ENCODE measurements at places on chromosomes 7 and 10.

GRCh38 chr10:22649390-22649841, 65.0 kb downstream of the PIP4K2A start:
- no peak for DNase-seq

GRCh38 chr7:157407512-157408257, 70.9 kb downstream of the DNAJB6 start:
- DNase-seq = no peak

GRCh38 chr10:86506499-86506898, 15.1 kb downstream of the WAPL start:
- no peak for DNase-seq

- DNase-seq = no peak
Measured at GRCh38 chr7:151429237-151429559, 10.7 kb downstream of the CRYGN start.

DNA sequence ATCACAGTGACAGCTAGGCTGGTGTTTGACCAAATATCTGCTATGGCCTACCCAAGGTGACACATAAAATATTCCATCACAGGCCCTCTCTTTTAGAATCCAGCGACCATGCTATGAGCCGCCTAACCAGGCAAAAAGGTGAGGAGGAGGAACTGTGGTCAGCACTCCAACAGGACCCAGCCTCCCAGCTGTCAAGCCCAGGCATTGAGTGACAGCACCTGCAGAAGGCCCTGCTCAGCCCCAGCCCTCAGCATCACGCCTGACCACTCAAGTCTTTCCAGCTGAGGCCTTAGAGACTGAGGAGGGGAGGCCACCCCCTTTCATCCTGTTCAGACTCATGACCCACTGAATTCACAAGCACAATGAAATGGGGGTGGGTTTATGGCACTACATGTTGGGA, 43.0 kb downstream of the CXCL12 start:
- no peak for DNase-seq

DNA sequence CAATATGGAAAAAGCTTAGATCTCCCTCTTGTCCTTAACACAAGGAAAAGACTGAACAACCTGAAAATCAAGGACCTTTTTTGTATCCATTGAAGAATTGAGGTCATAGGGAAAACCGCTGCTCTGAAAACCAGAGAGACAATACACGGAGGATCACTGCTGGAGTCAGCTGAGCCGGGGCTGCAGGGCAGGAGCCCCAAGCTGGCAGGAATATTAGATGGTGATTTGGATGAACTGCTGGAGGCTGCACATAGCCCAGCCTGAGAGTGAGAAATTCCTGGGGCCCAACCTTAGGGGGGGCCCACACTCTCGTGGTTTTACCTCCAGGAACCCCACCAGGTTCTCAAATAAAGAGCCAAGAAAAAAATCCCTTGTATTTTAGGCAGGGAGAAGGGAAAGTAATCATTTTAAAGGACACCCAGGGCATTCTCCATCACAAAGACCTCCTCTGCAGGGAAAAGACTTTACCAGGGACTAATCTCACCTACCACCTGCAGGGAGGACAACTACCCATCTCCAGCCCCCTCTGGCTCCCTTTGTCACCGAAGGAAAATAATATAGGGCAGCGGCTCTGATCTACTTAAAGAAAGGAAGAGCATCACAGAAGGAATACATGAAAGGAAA, 55.4 kb upstream of the RNF32 start:
- DNase-seq = no peak

GRCh38 chr7:155343661-155344121, 46.0 kb downstream of the INSIG1 start:
- DNase-seq = no peak

DNA sequence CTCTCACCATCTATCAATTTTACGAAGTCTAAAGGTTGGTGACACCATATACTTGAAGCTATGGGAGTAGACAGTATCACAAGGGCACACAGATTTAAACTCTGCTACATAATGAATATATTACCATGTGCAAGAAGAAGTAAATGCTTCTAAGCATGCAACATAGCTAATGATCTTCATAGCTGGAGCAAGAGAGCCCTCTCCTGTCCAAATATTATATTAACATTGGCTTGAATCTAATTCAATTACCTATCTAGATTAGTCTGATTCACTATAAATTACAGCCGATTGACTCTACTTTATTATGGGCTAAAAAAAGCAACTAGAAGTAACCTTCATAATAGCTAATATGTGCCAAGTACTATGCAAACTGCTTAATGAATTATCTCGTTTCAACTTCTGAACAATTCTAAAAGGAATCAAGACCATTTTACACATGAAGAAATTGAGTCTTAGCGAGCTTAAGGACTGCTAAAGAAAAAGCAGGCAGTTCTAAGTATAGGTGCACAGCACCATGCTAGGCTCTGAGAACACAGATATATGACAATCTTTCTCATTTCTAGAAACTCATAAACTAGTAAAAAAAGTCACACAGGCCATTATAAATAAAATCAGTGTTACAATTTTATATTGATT, 21.9 kb downstream of the FRA10AC1 start:
- DNase-seq = no peak

- peak; percentile 79 for DNase-seq
Measured at GRCh38 chr7:101163279-101164070, 1.9 kb downstream of the VGF start.

DNA sequence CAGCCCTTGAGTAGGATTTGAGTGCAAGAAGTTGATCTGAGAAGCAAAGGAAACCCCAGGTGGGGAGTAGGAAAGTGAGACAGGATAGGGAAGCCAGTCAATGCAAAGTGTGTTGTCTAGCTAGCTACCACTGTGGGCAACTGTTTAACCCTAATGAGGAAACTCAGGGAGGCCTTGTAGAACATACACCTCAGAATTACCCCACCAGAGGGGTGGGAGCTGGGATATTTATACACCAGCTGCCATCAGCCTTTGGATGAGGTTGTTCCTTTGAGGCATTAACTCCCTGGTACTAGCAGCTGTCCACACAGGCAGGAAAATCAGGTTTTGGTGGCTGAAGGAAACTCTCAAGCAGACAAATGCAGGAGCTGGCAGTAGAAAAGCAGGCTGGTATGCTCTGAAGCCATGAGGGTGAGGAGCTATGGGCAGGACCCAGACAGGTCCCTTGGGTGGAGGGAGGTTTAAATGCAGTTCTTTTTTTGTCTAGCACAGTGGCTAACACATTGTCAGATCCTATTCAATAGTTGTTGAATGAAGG, 60.1 kb upstream of the ARID5B start:
- no peak for DNase-seq

GRCh38 chr7:14762561-14762960, 140.0 kb downstream of the DGKB start:
- DNase-seq = no peak

All from retina (tissue), 1 donor.